Activated CD4-positive, alpha-beta T cell treated with anti-CD3 and anti-CD28 coated beads, Interleukin-2, amount 50 U/mL, for 4 hours (primary cell): ENCODE measurements at places on chromosomes 3 and 15.
A peak's percentile ranks its signal among the peaks of the same experiment; 100 is the strongest.

- no peak for DNase-seq
Measured at GRCh38 chr3:10768708-10769394, 47.2 kb upstream of the SLC6A11 start.

DNA sequence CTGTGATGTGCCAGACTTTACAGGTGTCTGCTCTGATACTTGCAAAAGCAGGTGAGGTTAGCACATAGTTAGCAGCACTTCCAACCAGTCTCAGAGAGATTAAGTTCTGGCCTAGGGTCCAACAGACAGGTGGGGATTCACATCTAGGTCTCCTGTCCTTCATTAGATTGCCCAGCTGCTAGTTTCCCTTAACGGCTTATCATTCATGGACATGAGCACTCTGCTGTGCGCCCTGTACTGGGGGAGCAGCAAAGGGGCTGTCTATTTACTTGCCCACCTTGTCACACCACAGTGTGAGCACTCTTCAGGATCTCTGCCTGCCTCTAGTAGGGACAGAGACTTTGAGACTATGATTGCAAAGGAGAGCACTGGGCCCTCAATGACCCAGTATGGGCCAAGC, 8.7 kb downstream of the SPSB4 start:
- no peak for DNase-seq

DNA sequence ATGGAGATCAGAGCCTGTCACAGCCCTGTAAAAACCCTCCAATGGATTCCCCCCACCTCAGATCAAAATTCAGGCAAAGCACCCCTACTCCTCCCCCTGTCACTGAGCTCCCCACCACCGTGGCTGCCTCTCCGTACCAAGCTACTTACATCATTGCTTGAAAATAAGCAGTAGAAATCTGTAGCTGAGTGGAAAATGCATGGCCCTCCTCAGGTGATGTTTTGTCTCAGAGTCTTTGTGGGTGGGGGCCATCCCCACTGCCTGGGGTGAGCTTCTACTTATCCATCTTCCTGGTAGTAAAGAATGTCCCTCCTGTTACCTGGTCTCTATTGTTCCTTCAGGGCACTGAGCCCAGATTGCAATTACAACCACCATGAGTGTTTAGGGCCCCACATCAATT, 34.5 kb downstream of the SLCO2A1 start:
- DNase-seq, result no peak

- peak; percentile 16 for DNase-seq
Measured at GRCh38 chr3:43638594-43639447, 17.0 kb upstream of the ANO10 start.

DNA sequence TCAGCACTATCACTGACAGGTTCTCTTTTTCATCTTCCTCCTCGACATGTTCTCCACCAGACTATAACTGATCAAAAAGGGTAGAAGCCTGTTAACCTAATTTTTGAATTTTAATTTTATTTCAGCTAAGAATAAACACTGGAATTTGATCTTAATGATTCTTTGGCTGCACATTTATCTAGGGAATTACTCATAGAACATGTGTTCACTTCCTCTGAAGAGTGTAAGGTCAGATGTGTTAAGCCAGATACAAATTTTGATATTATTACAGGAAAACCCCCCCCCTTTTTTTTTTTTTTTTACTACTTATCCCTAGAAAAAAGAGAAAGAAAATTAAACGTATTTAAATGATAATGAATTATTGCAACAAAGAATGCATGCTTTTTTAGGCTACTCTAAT, 15.0 kb downstream of the DCBLD2 start:
- no peak for DNase-seq

DNA sequence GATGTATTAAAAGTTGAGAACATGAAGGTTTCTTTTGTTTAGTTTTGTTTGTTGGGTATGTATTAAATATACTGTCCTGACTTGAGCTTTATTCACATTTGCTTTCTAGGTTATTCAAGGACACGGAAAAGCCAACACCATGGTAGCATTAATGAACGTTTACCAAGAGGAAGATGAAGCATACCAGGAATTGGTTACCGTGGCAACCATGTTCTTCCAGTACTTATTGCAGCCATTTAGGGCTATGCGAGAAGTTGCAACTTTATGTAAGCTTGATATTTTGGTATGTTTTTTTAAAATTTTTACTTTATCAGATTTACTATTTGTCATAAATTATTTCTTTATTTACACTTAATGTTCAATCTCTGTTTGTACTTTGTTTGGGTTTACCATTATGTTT, 3.6 kb downstream of the WHAMM start:
- DNase-seq, result no peak

GRCh38 chr3:23981136-23981535, 36.0 kb downstream of the NR1D2 start:
- DNase-seq, result no peak

GRCh38 chr3:48993834-48994233, 3.8 kb downstream of the P4HTM start:
- DNase-seq, result no peak

GRCh38 chr15:28987337-28987736, 101.6 kb downstream of the APBA2 start:
- no peak for DNase-seq

DNA sequence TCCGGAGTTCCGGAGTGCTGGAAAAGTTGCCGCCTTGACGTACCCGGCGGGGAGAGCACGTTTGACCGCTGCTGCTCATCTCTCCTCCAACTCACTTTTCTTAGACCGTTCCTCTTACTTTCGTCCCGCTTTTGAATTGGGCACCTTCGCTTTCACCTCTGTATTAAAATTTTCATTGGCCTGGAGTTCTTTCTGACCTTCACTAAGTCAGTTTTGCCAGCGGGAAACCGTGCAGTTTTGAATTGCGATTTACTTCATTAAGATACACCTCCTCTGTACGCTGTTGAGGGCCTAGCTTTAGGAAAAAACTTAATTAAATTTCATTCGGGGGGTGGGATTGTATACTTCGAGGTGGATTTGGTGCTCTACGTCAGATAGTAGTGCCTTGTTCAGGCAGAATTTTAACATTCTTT, 1.3 kb downstream of the GMPS start:
- no peak for DNase-seq

GRCh38 chr3:60461267-60461666, 790.0 kb downstream of the FHIT start:
- no peak for DNase-seq

DNA sequence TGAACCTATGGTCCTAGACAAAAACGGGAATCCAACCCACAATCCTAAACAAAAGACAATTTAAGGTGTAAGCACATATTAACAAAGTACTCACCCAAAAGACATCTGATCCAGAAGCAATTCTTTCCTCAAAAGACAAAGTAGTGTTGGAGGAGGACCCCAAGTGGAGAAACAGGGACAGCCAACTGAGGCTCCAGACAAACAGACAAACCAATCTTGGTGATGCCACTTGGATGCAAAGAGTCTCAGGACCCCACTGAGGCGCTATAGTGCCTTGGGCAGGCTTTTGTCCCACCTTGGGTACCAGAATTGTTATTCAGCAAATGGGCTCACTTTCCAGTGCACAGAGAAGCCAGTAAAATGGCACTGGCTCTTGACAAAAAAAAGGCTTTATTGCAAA, 613.8 kb downstream of the DIPK2A start:
- no peak for DNase-seq

DNA sequence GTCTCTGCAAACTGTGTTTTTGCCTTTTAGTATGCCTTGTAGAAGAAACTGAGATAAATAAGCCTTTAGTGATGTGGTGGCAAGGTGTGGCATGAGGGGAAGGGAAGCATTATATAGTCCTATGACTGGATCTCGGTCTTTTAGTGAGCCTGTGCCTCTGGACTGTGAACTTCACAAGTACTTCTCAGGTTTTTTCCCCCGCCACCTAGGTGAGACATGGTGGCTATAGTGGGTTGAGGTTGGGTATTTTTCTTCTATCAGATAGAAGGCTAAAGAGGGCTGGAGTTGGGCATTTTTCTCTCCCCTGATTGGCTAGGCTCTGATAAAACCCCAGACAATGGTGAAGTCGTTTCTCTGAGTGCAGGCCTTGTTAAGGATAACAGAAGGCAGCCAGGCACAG, 38.7 kb upstream of the ZFAND6 start:
- DNase-seq, result no peak

- DNase-seq, result no peak
Measured at GRCh38 chr3:55790596-55791350, 303.7 kb upstream of the WNT5A start.

DNA sequence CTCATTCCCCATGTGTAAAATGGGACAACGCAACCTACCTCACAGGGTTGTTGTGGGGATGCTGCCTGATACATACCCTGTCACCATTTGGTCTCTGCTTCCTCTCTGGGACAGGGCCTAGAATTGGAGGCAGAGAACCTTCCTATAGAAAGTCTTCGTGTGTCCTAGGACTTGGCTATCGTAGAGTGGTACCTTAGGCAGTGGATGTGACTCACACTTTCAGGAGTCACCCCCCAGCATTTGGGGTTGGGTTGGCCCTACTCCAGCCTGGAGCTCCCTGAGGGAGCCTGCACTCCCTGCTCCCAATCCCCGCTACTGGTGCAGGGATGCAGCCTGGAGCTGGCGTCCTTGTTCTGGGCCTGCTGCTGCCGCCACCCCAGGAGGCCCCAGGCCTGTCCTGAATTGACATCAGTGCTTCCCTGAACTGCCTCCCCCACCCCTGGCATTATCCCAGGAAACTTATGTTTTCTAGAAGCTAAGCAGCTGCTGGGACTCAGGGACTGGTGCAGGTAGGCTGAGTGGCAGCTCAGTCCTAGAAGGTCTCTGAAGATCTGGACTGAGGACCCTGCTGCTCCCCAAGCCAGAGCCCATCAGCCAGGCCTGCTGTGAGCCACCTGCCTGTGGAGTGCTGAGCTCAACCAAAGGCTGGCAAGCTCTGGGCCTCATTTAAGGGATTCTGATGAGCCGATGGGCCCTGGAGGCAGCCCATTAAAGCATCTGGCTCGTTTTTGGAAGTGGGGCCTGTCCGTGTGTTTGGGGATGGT, 9.9 kb downstream of the C15orf39 start:
- DNase-seq, result no peak

- no peak for DNase-seq
Measured at GRCh38 chr3:52537165-52537620, 788 bp downstream of the UQCC5 start.

DNA sequence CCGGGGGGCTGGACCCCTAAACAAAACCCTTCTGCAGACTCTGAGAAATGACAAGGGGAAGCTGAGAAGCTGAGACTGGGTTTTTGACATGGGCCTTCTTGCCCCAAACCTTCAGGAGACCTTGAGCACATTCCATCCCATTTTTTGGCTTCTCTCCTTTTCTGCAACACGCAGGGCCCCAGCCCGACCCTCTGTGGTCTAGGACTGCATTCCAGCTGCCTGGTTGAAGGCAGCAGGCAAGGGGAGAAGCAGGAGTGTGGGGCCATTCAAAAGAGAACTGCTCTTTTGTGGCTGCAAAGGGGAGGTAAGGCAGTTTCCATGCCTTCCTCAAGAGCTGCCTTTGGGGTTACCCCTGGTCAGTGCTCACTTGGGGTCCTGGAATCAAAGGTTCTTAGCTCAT, 263.0 kb downstream of the TLE3 start:
- DNase-seq, result no peak

DNA sequence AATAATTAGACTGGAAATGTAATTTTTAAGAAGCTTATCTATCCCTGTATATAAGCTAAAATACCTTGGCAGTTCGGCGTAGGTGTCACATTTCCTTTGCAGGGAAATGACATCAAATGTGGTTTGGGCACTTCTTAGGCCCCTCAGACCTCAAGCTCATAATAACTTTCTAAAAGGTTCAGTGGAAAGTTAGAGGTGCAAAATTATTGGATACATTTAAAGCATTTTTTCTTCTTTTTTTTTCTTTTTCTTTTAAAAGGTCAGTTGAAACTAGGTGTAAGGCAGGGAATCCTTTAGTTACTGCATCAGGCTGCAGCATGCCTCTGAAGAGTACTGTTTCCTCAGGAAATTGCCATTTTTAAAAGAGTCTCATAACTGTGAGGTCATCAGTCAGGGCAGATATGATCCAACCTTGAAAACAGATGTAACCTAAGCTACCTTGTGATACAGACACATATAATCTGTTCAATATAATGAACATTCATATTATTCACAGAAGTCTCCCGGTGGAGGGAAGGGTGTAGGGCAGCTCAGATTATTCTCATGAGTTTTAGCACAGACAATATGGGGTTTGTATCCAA, 4.8 kb downstream of the SACM1L start:
- no peak for DNase-seq

DNA sequence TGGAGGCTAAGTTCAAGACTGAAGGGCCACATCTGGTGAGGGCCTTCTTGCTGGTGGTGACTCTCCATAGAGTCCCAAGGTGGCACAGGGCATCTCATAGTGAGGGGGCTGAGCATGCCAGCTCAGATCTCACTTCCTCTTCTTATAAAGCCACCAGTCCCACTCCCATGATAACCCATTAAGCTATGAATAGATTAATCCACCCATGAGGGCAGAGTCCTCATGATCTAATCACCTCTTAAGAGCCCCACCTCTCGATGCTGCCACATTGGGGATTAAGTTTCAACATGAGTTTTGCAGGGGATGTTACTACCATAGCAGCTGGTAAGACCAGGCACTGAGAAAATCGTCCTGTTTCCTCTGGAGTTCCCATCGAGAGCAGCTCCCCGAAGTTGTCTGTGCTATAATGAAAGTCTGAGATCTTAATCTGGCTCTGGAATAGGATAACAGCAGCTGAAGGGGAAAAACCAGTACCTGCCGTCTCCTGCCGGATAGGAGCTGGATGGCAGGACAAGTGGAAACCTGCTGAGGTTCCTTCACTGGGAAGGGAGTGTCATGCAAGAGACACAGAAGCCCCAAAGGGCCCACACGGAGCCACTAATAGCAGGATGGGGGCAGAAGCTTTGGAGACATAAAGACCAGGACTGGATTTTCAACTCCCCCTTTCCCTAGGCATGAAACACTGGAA, 79.5 kb upstream of the EPHB3 start:
- DNase-seq, result no peak

DNA sequence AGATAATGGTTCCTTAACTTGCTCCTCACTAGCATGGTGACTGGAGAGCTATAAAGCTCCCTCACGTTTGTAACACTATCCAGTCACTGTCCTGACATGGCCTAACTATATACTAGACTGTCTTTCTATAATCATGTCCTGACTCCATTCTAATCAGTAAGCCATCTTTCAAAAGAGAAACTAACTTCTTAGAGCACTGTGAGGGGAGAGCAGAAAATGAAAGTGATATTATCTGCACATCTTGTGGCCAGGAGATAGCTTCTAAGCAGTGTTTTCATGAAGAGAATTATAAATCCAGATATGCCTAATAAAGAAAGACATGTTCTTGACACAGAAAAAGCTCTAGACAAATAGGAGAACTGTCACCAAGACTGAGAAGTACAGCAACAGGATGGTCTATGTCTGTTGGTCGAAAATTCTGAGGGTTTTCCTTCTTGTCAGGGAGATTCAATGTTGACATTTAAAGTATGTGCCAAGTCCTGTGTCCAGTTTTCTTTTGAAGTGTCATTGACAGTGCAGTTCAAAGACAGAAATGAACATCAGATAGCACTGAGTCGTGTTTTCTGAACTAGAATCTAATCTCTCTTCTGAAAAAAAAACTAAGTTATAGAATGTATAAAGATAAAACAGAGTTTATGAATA, 230.6 kb upstream of the PEX5L start:
- DNase-seq, result no peak

DNA sequence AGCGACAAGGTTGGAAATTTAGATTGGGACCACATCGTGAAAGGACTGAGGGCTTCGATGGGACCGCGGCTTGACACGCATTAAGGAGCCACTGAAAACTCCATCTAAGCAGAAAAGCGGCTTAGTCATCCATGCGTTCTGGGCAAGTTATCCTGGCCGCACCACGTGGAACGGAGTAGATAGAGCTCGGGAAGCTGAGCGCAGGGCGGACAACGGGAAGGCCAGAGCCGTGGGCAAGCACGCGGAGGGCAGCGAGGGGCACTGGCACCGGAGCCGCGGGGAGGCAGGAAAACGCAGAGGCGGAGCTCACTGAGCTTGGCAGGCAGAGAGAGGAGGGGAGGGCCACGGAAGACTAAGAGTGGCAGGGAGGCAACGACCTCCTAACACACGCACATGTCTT, 61.3 kb upstream of the VGLL4 start:
- DNase-seq, result no peak
